ENCODE measurements at places on chromosomes 2 and 18. TPM values are rescaled to one million over a fixed set of nuclear protein-coding genes. Genes with fewer than 3 reads are reported as not detected.

DNA sequence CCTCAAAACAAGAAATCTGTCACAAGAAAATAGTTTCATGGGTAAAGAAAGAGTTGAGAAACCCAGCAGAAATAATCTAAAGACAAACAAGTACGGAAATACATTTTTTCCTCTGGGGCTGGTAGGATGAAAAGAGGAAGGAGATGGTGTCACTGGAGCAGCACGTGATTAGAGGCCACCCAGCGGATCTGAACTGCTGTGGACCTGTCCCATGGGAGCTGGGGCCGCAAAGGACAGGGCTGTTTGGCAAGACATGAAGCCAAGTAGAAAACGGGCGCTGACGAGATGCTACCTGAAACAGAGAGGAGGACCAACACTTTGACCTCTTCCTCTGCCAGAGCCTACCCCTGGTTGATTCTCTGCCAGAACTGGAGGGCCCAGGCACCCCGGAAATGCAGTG is 295.4 kb upstream of the ATP5MC3 start:
- no peak for DNase-seq

GRCh38 chr2:10447895-10448575 is at the start of gene ODC1:
Gene ODC1, minus strand, starts transcription at chr2:10448327. Its CDS starts 3,295 bp downstream, at chr2:10445032.
- peak; percentile 96 for DNase-seq

DNA sequence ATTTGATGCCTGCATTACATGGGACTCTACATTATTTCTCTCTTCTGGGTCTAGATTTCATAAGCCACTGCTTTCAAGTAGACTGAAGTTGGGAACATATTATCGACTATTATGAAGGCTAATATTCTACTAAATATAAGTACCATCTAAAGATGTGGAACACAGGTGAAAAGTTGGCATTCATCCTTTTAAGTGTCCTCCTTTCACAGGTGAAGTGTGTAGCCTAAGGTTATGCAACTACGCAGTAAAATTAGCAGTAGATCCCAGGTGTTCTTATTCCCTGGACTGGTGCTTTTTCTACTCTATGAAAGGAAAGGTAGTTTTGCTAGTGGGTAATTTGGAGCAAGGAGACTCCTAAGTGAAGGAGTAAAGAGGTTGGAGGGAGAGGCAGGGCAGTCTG is 88.2 kb upstream of the DPP10 start:
- DNase-seq: no peak

GRCh38 chr18:47448956-47449355 is 197.5 kb upstream of the SKOR2 start:
- no peak for DNase-seq

DNA sequence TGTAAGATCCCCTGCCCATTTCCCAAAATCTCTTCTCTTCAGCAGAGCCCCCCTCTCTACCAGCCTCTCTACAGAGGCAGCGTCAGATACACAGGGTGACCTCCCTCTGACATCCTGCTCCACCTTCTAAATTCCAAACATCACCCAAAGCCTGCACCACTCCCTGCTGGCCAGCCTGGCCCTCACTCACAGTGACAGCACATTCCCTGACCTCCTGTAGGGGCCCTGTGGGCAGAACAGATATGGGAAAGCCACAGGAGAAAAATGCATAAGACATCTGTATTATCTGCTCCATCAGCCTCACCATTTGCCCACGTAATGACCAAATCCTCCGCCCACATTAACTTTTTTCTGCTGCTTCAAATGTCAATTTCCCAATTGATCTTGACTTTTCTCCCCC is 40.6 kb downstream of the TRABD2A start:
- no peak for DNase-seq

ANKRD30BL gene
- not detected for total RNA-seq

Measured in colonic mucosa (tissue), 4 donors.